MG63 (cell line): ENCODE measurements at places on chromosomes 16 and 17. TPM values are rescaled to one million over a fixed set of nuclear protein-coding genes. Genes with fewer than 3 reads are reported as not detected.

Gene NECAB2
- total RNA-seq, result not detected in 2 replicates

Gene ALDH3A2
- 115 and 126 TPM in 2 replicates for total RNA-seq

GRCh38 chr17:72056727-72057290 lies 64.0 kb upstream of the SOX9 start:
- DNase-seq, result no peak

DNA sequence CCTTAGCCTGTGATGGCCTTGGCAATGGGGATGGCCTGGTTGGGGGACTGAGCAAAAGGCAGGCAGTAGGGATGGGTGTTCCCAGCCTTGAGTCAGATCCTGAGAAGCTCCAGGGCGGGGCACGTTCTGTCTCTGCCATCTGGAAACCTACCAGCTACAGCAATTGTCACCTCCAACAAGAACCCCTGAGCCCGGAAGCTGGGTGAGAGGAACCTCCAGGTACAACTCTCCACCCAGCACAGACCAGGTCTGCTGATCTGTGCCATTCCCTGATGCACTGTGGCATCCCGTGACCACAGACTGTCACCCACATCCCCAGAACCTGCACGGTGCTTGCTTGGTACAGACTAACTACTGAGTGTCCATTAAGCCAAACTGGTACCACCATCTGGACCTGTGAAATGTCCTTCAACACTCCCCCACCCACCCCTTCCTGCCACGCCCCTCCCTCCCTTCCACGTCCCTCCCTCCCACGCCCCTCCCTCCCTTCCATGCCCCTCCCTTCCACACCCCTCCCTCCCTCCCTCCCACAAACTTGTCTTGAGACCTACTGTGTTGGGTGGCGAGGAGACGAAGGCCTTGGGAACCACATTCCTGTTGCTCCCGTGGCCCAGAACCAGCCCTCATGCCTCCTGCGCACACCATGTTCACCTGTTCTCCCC lies 16.6 kb downstream of the MYO15B start:
- DNase-seq, result no peak

- no peak for DNase-seq
These were observed 4.0 kb upstream of the FA2H start for GRCh38 chr16:74778646-74779045.

Gene TAT
- total RNA-seq, result not detected in 2 replicates
